ENCODE measurements at places on chromosomes 4 and X. TPM values are rescaled to one million over a fixed set of nuclear protein-coding genes. Genes with fewer than 3 reads are reported as not detected.
A peak's percentile ranks its signal among the peaks of the same experiment; 100 is the strongest.

- DNase-seq = no peak
Observed at GRCh38 chr4:20109391-20109790, 142.3 kb upstream of the SLIT2 start.

Gene MAGEA11
- not detected for polyA plus RNA-seq

GRCh38 chrX:101482296-101482695, 3.0 kb upstream of the ARMCX4 start:
- no peak for DNase-seq

- DNase-seq = no peak
Observed at GRCh38 chrX:129787336-129788055, 7.7 kb downstream of the SASH3 start.

- DNase-seq = peak; percentile 33
Observed at GRCh38 chrX:154800478-154801210, 4.6 kb downstream of the MPP1 start.

DNA sequence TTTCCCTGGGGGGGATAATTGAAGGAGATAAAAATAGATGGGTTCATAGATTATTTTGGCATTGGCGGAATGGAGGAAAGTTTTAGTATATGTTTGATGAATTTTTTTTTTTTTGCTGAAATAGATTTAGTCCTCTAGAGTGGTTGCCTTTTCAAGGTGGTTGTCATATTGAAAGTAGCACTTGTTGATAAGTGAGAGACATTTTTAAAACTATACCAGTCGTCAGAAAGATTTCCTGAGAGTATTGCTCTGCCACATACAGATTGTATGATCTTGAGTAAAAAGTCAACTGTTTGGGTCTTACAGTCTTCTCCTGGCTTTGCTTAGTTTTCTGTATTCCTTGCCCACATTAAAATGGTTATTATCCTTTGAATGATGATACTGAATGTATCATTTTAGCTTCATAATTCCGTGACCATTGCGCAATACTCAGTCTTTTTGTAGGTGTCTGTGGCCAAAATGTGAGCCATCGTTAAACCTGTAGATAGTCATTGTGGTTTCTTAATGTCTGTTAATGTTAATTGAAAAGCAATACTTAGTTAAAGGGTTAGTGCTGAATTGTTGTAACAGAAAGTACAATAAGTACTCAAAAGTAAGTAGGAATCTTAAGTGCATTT, 7.1 kb downstream of the SMARCAD1 start:
- DNase-seq = no peak

- DNase-seq = peak; percentile 6
Observed at GRCh38 chrX:118872102-118872566, 48.5 kb downstream of the ZCCHC12 start.

Gene MAGEB1
- polyA plus RNA-seq = not detected

DNA sequence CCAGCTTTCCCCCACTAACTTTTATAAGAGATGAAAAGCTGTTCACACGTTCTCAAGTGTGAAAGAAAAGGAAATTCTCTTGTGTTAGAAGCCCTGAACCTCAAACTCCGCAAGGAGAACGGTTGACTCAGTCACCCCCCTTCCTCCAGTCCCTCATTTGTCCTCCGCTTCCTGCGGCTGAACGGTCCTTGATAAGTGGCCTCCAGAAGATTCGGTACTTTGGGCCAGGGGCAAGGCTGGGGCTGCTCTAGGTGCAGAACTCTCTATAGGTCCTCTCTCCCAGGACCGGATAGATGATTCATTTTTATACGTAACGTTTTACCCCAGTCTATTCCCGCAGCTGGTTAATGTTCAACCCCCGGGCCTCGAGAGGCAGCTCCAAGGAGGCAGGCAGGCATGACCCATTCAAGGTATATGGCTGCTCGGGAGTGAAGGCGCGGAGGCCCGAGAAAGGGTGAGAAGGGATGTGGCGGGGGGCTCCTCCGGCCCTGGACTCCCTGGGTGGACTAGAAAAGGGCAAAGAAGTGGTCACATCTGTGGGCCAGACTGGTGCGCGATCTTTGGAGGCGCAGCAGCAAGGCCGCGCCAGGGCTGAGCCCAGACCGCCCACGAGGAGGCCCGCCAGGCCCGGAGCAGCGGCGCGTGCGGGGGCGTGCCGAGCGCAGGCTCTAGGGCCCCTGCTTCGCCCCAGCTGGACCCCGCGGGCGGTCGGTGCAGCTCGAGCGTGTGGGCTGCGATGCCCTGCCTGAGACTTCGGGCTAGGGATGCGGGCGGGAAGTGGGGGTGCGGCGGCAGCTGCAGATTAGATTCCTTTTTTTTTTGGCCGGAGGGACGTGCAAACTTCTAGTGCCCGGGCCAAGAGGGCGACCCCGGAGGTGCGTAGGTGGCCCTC, 11.7 kb downstream of the PITX2 start:
- peak; percentile 97 for DNase-seq

DNA sequence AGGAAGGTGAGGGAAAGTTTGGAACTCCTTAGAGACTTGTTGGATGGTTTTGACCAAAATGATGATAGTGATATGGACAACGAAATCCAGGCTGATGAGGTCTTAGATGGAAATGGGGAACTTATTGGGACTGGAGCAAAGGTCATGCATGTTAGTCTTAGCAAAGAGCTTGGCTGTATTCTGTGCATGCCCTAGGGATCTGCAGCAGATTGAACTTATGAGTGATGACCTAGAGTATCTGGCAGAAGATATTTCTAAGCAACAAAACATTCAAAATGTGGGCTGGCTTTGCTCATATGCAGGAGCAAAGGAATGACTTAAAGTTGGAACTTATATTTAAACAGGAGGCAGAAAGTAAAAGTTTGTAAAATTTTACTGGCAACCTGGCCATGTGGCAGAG, 489.3 kb upstream of the DIPK2B start:
- DNase-seq = no peak

DNA sequence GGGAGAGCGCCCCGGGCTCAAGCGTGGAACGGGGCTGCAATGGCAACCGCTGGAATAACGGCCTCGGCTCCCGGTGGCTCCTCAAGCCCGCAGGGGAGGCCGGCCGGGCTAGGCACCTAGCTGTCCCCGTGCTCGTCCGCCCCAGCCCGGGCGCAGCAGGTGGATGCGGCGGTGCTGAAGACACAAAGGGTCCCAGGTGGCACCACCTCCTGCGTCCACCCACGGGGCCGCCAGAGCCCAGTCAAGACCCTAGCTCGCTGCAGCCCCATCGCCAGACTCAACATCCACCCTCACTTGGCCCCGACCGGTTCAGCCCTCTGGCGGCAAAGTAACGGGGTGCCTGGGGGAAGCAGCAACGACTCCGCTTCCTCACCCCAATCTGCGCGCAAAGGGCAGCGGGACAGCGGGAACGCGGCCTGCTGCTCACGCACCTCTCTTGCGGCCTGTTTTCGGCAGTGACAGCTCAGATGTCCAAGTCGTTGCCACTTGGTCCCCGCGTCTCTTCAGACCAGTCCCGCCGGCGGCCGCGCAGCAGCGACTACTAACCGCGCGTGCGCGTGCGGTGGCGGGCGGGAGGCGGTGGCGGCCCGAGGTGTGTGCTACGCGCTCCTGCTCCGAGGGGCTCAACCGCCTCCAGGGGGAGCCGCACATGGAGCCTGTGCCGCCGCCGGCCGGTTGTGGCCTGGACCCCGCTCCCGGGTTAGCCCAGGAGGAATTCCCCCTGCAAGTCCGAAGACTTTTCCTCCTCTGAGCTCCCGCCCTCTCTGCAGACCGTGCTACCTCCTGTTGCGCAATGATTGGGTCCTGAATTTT, at the start of gene CLGN:
Gene CLGN, minus strand, starts transcription at position 543 of the 813 bp plus-strand sequence. CDS start 14,570 bp downstream, outside the sequence.
- DNase-seq = peak; percentile 45

- DNase-seq = no peak
Observed at GRCh38 chrX:40628506-40628905, 5.3 kb downstream of the MPC1L start.

Gene TMPRSS11B
- 0.03 TPM for polyA plus RNA-seq

DNA sequence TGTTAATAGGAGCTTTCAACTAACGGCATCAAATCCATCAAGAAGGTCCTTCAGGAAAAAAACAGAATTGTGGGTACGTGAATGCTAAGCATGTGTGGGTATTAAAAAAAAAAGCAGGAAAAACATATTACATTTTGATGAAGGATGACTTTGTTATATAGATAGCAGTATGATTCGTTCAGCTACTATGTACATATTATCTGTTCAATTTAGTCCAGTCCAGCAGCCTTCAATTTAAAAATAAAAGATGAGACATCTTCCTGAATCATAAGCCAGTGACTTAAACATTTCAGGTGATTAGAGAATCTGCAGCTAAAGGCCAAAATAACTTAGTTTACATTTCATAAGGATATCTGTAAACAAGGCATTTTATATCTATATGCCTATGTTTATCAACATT, 63.4 kb downstream of the LCORL start:
- DNase-seq = no peak

Gene MAGEA10
- 0.06 TPM for polyA plus RNA-seq

DNA sequence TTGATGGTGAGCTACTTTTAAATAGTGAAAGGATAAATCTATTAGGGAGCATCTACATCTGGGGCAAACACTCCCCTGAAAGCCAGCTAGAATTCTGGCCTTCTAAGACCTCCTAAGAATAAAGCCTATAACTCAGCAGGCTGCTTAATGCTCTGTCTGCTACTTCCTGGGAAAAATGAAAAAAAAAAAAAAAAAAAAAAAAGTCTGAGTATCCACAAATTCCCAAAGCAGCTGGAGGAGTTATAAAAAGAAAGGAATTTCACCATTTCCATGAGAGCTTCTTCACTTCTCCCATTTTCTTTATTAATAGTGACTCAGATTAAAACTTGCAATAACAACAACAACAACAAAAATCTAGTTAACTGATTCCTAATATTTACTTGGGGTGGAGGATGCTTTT, 511.2 kb downstream of the INPP4B start:
- DNase-seq = no peak

Gene ARSJ
- 11.3 TPM for polyA plus RNA-seq

GRCh38 chrX:1465286-1466231, 12.8 kb upstream of the ASMTL start:
- DNase-seq = no peak

DNA sequence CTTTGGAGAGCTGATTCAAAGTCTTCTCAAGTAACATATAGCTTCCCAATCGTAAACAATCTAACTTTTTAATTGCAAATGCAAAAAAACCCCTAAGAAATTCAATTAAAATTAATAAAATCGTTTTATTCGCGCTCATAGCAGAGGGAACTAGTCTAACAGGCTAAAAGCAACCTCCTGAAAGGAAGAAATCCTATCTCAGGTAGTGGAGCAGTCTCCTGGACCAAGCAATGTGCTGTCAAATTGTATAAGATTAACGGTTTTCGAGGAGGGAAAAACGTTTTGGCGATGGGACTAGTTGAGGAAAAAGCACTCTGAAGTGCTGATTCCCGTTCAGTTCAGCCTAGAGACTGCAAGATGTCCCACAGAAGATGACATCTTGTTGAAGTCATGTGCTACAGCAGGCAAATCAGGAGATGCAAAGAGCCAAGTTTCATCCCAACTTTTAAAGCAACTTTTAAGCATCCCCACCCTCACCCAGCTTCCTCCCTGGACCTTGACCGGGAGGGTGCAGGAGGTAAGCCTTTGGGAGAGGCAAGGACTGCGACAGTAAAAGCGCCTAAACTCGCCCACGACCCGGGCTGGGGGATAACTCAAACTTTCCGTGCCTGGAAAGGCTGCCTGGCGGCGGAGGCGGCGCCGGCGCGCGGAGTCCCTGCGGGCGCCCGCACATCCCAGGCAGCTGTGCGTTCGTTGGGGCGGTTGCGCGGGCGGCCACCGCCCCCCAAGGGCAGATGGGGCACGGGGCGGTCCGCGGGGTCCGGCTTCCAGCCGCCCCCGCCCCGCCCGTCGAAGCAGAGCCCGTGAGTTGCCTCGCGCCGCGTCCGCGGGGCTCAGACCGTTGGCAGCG, 784 bp downstream of the MAP7D3 start:
- DNase-seq = no peak

All from large intestine (tissue), 12 donors.